ENCODE measurements at places on chromosomes 3 and 15.

- DNase-seq: no peak
Observed at GRCh38 chr15:68784206-68784605, 36.5 kb downstream of the ANP32A start.

GRCh38 chr3:171811913-171812335, 1.6 kb upstream of the PLD1 start:
- DNase-seq: no peak

GRCh38 chr3:31468433-31468832, 64.3 kb upstream of the STT3B start:
- DNase-seq: no peak

DNA sequence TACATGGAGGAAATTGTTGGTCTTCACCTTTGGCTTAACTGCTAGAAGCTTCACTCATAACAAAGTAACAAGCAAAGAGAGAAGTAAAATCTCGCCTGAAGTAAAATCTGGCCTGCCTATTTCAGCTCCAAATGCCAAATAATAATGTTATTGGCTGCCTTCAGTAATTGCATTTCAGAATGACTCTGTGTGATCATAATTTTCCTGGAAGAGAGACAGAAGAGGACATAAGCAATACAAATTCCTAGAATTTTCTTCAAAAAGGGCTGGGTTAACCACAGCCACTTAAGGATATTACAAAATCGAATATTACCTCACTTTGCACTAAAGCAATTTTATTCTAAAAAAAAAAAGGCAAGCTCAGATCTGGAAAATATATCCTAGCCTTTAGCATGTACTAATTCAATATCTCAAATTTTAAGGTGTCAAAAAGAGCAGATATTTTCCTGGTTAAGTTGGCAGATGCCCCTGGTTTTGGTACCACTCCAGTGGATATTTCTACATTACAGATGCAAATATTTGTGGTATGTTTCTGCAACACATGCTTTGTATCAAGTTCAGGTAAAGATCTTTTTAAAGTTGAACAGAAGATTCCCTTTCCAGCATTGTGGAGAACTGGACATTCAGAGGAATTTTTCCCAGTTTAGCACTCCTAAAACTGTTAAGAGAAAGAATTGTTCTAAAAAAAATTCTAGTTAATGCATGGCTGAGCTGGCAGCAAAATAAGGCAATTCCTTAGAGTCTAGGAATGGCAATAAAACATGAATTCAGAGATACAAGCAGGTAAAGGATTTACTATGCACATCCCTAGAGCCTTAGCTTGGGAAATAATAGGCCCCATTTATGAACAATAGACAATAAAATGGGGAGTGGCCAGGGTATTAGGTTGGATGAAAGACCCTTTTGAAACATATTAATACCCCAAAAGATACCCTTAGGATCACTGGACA, 116.7 kb downstream of the STAC start:
- no peak for DNase-seq

DNA sequence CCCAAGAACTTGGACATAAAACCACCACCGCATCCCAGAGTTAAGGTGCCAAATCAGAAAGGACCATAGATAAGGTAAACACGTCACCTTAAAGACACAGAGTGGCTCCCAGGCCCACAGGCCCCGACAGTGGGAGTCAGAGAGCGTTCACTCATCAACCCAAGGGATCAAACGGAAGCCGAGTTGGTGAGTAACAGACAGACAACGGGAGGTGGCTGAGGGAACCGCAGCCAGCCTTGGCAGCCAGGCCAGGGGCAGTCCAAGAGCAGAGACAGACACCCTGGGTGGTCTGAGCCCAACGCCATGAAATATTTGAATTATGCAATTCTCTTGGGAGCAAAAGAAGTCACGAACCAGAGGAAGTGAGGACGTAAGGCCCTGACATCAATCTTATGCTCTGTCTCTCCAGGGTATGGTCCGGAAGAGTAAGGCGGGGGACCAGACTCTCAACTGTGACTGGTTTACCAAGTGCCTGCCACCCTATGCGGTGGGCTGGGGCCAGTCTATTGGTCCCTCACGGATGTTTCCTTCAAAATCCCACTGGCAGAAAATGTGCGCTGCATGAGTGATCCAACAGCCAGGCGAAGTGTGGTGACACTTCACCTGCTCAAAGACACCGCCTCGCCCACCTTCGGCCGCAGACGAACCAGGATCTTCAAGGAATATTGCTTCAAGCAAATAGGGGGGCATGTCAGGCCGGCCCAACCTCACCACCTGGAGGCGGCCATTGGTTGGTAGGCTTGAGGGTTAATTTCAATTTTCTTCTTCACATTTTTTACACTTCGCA, 34.3 kb downstream of the TMEM44 start:
- no peak for DNase-seq

- DNase-seq: no peak
Observed at GRCh38 chr3:41417574-41417973, 218.3 kb downstream of the CTNNB1 start.

- DNase-seq: no peak
Observed at GRCh38 chr3:68447885-68448284, 484.5 kb downstream of the TAFA4 start.

- no peak for DNase-seq
Observed at GRCh38 chr15:81962482-81962881, 83.3 kb downstream of the MEX3B start.

GRCh38 chr3:9199775-9200174, 49.7 kb downstream of the SRGAP3 start:
- no peak for DNase-seq

GRCh38 chr3:4504340-4505261, 11.5 kb downstream of the ITPR1 start:
- no peak for DNase-seq

GRCh38 chr3:94524102-94524919, 461.4 kb downstream of the NSUN3 start:
- no peak for DNase-seq

GRCh38 chr3:130609166-130609979, 92.4 kb downstream of the COL6A6 start:
- DNase-seq: no peak

DNA sequence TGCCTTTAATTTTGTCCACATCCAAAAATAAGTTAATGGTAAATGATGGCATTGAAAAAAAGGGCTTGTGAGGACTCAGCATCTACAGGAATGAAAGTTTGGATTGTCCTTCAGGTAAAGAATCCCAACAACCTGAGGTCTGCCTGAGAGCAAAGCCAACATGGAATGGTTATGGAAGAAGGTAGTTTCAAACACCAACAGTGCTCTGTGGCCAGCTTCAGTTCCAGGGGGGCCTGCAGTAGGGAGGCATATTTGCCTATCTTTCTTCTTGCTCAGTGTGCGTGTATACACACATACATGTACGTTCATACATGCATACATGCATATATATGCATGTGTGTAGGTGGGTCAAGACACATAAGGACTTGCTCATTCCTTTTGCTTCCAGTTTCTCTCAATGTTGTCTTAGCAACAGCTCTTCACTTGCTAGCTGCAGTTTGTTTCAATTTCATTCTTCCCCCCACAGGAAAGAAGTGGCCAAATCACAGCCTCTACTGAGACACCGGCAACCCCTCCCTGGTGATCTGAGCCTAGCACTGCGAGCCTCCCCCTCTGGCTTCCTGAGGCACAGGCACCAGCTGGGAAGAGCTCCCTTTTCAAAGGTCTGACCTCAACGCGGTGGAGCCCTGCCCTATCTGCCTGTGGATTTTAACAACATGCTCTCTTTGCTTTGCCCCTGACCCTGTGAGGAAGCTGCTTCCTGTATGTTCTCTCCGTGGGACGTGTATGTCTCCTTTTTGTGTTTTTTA, 146.2 kb downstream of the KLF13 start:
- DNase-seq: no peak

DNA sequence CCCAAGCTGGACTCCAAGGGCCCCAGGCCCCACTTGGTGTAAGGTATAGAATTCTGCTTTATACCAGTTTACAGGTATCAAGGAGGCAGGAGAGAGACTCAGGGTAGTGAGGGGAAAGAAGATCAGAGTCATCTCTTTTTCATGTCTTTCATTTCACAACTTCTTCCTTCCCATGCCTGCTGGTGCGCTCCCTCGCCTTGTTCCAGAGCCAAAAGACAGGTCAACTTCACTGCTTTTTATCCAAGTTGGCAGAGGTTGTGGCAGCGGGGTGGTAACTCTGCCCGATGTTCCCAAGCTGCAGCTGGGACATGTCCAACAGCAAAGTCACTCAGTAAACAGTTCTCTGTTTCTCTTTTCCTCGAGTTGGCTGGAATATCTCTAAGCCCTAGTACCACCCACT, 86.3 kb upstream of the TCF12 start:
- no peak for DNase-seq

GRCh38 chr3:13529196-13530112, 19.5 kb upstream of the FBLN2 start:
- no peak for DNase-seq

GRCh38 chr3:140394488-140395133, 283.3 kb upstream of the TRIM42 start:
- DNase-seq: no peak

GRCh38 chr3:142447301-142447851, 461 bp downstream of the XRN1 start:
- peak; percentile 23 for DNase-seq

- no peak for DNase-seq
Observed at GRCh38 chr3:25895031-25895430, 105.1 kb downstream of the OXSM start.

DNA sequence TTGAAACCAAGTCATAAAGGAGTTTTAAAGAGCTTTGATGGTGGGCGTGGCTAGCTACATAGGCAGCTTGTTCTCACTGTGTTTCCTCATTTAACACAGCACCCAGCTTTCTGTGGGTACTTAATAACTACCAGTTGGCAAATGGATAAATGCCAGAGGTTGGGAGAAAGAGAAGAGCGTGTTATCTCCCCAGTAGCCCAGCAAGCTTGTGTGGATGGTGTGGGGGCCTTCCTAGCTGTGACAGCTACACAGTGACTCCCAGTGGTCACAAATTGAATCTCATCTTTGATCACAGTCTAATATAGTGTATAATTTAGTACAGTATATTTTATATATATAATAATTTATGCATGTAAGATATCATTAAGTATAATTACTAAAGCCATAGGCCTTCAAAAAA, 984.1 kb downstream of the EPHA3 start:
- DNase-seq: no peak

DNA sequence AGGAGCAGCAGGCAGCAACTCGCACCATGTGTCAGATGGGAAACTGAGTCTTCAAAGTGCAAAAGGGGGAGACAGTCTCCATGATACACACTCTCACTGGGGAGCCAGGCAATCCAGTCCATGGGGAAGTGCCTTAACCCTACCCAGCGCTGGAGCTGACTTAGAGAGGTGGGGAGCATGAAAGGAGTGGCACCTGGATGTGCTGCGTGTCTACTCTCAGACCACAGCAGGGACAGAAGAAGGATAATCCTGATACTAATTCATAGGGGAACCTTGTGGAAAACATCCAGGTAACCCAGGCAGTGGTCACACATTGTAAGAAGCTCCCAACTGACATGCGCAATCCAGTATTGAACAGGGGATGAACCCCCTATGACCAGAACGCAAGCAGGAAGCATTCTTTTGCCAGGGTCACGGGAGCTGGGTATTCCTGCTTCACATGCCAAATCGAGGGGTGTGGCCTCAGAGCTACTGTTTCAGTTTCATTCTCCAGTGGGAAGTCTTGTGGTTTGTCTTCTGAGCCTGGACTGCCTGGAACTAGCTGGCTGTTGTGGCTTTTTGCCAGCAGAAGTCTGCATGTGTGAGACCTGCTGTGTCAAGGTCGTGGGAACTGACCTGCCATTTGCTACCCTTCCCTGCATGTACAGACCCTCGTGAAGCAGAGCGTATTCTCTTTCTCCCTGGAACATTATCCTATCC, 367.6 kb upstream of the NDN start:
- DNase-seq: no peak

- no peak for DNase-seq
Observed at GRCh38 chr15:66570842-66571478, 5.2 kb upstream of the LCTL start.

- DNase-seq: no peak
Observed at GRCh38 chr3:183298701-183299153, 45.7 kb downstream of the B3GNT5 start.

GRCh38 chr3:141279077-141279967, 47.7 kb downstream of the PXYLP1 start:
- no peak for DNase-seq

DNA sequence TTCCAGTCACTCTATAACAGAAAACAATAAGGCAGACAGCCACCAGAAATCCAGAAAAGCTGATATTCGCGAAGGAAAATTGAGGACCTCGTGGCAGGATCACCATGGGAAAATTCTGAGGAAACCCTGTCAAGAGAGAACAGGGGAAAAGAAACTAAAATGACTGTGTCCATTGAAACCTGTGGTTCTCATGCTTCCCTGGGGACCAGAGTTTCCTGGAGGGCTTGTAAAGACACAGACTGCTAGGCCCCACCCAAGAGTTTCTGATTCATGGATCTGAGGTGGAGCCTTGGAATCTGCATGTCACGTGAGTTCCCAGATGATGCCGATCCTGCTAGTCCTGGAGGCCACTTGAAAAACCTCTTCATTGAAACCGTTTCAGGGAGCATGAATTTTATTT, 420.5 kb downstream of the EPHB1 start:
- DNase-seq: no peak

GRCh38 chr3:23421811-23422516, 218.8 kb downstream of the UBE2E2 start:
- no peak for DNase-seq

- no peak for DNase-seq
Observed at GRCh38 chr3:193910886-193911738, 224.8 kb upstream of the HES1 start.

DNA sequence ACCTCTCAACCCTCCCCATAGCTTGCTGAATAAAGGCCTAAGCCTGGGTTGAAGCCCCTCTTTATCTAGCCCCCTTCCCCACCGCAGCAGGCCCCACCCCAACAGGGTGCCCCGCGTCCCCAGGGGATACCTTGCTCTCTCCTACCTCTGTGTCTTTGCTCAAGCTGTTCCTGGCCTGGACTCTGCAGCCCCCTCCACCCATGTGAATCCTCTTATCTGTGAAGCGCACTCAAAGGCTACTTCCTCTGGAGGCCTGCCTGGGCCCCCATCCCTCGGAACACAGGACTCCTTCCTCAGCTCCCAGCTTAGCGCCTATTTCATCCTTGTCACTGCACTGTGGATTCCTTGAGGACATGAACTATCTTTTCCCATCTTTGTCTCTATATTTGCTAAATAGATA, 61.4 kb upstream of the HERC1 start:
- no peak for DNase-seq

DNA sequence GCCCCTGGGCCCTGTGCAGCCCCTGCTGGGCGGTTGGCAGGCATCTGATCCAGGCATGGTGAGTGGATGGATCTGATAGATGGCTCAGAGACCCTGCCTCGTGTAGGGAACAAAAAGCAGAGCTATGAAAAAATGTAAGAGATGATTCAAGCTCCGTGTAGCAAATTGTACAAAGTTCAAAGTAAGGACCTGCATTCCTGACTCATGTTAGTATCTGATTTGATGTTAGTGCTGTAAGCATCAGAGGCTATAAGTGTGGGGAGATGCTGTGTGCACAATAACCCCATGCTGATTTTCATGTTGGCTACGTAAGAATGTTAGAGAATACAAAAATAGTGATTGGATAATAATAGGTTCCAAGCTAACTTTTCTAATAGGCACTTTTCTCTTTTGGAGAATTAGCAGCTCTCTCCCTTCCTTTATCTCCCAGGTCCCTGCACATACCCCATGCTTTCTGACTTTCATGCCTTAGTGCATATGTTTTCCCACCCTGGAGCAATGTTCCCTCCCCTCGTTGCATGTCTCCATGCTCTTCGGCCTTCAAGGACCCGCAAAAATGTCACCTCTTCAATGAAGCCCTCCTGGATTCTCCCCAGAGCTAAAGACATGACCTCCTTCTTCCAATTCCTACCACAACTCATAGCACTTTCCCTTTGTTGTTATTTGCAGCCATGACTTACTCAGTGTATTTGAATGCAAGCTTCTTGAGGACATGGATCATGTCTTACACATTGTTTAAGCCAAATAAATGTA, 1.6 kb downstream of the CCR9 start:
- no peak for DNase-seq
